ENCODE measurements at places on chromosomes 5 and 9.

GRCh38 chr5:147332658-147333057 is 97.8 kb downstream of the STK32A start:
- no peak for DNase-seq

DNA sequence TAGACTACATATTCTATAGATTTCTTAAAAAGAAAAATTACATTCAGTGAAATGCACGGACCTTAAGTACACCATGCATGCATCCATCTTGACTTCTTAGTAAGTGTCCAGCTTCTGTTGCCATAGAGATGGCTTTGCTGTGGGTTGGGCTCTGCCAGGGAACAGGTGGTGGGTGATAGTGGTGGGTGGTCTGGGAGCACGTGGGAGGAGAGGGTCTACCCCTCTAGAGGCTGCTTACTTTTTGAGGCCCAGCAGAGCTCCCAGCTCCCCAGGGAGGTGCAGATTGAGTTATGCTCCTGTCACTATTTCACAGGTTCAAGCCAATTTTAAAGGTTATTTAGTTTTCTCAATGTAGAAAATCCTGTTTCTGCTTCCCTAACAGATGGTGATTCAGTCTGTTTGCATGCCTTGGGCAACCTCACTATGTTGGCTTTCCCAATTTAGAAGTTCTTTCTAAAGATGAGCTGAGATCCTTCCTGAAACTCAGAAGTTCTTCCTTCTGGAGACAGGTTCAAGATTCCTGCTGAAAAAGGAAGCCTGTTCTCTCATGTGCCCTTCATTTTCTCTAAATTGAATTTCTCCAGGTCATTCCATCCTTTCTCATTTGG is 107.4 kb upstream of the LHFPL2 start:
- no peak for DNase-seq

DNA sequence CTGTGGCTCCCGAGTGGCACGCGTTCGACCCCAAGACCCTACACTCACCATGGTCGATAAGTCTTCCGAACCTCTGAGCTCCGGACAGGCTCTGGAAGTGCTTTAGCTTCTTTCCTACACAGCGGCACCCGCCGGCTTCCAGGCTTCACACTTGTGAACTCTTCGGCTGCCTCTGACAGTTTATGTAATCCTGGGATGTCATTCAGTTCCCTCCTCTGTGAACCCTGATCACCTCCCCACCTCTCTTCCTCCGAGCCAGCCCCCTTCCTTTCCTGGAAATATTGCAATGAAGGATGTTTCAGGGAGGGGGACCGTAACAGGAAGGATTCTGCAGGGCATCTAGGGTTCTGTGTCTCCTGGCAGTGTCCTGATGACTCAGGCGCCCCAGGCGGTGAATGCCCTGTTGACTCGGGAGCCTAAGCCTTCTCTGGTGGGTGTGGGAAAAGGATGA is at the start of gene CD14:
Gene CD14, minus strand, starts transcription at position 155 of the 451 bp plus-strand sequence. Its CDS starts 104 bp downstream, at position 51.
- DNase-seq, result no peak

DNA sequence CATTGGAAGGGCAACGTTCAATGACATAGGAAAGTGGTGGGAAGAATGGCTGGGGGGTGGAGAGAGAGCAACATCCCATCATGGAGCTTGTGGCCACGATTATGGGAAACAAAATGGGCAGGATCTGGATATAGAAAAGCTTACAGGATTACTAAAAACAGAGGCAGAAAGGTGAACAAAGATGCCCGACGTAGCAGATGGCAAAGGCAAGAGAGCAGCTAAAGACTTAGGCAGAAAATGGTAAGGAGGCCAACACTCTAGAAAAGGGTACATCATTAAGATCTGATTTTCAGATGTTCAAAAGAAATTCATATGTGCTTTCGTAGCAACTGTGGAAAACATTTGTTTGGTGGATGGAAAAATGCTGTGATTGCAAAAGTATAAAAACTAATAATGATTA is 102.5 kb downstream of the OTULIN start:
- DNase-seq, result no peak

- DNase-seq, result no peak
Observed at GRCh38 chr9:114680259-114681001, 1.6 kb downstream of the TEX48 start.

DNA sequence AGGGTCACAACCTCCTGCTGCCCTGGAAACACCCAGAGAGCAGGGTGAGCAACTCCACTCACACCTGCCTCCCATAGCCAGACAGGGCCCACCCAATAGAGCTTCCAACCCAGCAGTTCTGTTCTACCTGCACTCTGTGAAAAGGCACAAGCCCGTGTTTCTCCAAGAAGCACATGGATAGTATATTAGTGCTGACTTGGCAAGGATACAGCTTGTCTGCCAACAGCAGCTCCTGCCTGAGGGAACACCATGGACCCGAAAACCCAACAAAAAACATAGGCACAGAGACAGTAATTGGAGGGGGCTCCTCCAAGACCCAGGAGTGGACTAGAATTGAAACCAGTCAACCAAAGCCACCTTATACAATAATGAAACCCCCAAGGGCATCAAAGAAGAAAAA is 48.6 kb downstream of the CDKN2A start:
- DNase-seq, result no peak

- peak; percentile 38 for DNase-seq
Observed at GRCh38 chr9:124613849-124614248, 106.7 kb upstream of the NR5A1 start.

- DNase-seq, result no peak
Observed at GRCh38 chr5:105617436-105618215, 2053.1 kb downstream of the EFNA5 start.

DNA sequence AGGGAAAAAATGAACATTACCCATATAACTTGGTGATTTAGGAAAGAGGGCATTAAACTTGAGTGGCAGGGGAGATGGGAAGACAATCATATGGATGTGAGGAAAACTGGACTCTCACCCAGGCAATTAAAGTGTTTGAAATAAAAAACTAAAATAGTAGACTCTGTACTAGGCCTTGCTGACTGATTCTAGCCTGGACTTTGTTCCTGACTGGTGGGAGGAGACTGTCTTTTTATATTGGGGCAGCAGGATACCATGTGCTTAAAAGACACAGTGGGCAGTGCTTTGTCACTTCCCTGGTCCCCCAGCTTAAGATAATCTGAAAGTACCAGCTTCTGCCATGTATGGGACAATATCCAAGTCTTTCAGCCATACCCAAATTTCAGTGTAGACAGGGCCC is 107.0 kb downstream of the ACTL7B start:
- DNase-seq, result no peak

GRCh38 chr9:120610975-120611689 is 31.2 kb upstream of the CDK5RAP2 start:
- peak; percentile 16 for DNase-seq

GRCh38 chr5:122259995-122260394 is 52.0 kb upstream of the SNCAIP start:
- DNase-seq, result no peak

- DNase-seq, result no peak
Observed at GRCh38 chr9:88875400-88876120, 115.7 kb upstream of the S1PR3 start.

Measured in AML-193 (cell line).